PC-9 (cell line): ENCODE measurements at places on chromosomes 7 and 10. TPM values are rescaled to one million over a fixed set of nuclear protein-coding genes. Genes with fewer than 3 reads are reported as not detected.

Gene IFIT1
- 3.4 TPM in 2 replicates for total RNA-seq

GRCh38 chr7:139495580-139496125 lies 12.2 kb upstream of the KLRG2 start:
- DNase-seq: no peak

DNA sequence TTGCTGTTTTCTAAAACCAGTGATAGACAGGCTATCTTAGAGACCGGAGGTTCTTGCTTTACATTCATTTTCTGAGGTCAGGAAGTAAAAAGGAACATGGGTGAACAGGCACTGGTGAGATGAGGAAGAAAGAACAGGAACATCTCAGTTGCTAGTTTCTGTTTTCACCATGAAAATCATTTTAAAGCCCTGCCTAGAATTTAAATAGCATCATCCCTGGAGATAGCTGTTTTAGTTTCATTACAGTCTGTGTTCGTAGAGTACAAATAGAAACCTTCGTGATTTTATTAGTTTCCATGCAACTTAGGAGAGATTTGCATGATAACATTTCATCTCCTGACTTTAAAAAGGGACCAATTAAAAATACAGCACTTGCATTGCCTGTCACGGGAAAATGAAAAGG lies 14.7 kb downstream of the KCNMA1 start:
- DNase-seq: no peak

Gene PLEKHS1
- total RNA-seq: 2.9 and 4.9 TPM in 2 replicates

- DNase-seq: no peak
Measured at GRCh38 chr10:60042914-60043313, 136.6 kb upstream of the CCDC6 start.

DNA sequence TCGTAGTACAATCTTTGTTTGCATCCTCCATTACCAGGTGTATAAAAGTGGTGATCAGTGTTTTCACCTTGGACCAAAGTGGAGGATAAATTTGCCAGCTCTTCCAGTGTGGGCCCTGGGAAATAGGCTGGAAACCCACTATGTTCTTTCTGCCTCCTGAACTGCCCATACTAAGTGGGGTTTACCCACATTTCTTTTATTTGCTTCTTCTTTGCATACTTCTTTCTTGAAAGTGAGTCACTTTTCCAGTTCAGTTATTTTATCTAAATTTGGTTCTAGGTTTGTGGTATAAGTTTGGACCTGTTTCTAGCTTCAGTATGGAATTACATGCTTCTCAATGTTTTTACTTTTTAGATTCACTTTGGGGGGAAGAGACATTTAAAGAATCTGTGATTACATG lies 126.2 kb upstream of the ACBD5 start:
- DNase-seq: no peak
